ENCODE measurements at places on chromosomes 3 and 15.

DNA sequence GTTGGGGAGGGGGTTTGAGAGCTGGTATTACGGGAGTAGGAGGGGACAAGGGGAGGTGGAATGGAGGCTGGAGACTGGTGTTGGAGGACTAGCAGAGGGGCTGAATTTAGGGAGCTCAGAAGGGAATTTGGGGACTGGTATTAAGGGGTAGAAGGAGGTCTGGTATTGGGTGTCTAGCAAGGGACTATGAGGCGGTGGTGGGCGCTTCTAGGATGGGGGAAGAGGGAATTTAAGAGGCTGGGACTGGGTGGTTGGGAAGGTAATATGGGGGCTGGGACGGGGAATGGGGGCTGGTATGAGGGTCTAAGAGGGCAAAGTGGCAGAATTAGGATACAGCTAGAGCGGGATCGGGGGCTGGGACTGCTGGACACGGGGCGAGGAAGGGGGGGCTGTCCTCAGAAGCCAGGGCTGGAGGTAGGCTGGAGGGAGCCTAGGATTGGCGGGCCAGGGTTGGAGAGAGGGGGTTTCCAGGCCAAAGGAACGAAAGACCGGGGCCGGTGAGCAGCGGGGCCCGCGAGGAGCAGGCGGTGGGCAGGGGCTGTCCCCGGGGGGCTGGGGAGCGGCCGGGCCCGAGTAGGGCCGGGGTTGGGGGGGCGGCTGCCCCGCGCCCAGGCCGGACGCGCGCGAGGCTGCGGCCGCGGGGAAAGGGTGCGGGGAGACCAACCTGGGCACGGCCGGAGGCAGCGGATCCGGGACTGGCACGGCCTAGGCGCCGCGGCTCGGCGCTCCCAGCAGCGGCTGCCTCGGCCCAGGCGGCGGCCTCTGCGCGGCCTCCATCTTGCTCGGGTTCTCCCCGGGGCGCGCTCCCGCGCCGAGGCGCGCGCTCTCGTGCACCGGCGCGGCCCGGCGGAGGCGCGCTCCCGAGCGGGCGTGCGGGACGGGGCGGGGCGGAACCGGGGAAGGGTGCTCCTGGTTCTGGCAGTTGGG lies at the start of gene LHFPL4:
Gene LHFPL4, minus strand, starts transcription at position 802 of the 927 bp plus-strand sequence. CDS start 1,143 bp downstream, outside the sequence.
- DNase-seq = no peak

GRCh38 chr3:196792771-196793170 lies 53.1 kb downstream of the PAK2 start:
- DNase-seq = no peak

GRCh38 chr15:23671481-23671880 lies 15.6 kb downstream of the NDN start:
- no peak for DNase-seq

DNA sequence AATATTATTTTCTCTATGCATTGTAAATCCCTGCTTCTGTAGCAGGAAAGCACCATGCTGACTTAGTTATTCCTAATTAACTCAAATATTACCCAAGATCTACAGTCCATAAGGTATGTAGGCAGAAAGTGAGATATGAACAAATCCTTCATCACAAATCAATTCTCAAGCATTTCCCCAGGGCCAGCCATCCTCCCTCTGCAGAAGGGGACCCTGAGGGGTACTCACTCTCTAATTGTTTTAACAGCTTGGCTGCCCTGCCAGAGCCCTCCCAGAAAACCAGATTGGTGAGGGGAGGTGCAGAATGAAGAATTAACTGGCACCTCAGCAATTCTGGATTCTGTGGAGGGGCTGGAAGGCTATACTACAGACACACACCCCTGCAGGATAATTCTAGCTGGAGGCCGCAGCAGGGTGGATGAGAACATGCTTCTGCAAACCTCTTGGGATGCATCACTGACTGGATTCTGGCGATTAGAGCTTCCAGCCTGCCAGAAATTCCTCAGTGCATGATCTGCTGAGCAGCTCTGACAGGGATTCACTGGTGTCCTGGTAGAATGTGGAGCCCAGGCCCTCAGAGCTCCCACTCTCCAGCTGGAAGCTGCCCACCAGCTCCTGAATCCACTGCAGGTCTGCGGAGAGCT lies 88.6 kb upstream of the HERC1 start:
- DNase-seq = no peak

GRCh38 chr15:31442699-31443111 lies 116.1 kb downstream of the KLF13 start:
- DNase-seq = no peak

GRCh38 chr3:4534906-4535305 lies 41.8 kb downstream of the ITPR1 start:
- DNase-seq = no peak

DNA sequence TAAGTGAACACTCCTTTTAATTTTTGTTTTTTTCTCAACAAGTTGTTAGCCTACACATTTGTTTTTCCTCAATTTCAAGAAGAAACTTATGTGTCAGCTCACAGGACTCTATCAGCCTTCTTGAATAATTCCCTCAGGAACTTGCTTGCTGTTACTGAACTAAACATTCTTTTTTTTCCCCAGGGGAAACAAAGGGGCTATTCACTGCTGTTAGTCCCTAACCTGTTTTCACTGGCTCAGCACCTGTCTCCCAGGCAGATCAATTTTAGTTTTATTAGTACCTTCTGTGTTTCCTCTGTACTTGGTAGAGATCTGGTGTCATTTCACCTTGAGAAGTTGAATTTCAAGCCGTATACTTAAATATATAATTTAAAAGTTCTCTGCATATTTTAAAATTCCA lies 644.6 kb downstream of the CADM2 start:
- no peak for DNase-seq

GRCh38 chr3:113276751-113277080 lies 65.4 kb downstream of the BOC start:
- DNase-seq = no peak

DNA sequence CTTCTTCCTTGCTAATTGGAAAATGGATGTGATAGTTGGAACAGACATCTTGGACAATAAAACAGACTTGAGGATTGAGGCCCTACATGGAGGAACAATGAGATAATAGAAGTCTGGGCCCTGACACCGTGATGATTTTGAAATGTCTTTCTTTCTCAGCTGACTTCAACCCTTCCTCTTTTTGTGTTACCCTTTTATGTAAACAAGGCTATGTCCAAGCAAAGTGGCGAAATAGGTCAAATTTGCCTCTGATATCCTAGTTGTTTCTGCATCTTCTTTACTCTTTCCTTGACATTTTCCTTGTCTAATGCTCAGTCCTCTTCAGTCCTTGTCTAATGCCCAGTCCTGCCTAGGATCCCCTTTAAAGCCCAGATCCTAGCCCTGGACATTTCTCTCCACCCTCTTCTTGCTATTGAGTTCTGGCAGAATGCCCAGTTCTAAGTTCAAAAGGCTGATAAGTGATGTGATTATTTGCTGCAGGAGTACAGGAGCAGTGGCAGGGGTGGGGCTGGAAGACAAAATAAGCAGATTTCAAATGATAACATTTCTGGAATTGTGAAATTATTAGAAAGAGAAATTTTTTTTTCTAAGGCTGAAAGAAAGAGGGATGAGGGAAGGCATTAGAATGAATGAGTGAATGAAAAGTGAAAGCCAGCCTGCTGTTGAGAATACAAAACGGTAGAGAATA lies 6.5 kb upstream of the VPS8 start:
- no peak for DNase-seq

DNA sequence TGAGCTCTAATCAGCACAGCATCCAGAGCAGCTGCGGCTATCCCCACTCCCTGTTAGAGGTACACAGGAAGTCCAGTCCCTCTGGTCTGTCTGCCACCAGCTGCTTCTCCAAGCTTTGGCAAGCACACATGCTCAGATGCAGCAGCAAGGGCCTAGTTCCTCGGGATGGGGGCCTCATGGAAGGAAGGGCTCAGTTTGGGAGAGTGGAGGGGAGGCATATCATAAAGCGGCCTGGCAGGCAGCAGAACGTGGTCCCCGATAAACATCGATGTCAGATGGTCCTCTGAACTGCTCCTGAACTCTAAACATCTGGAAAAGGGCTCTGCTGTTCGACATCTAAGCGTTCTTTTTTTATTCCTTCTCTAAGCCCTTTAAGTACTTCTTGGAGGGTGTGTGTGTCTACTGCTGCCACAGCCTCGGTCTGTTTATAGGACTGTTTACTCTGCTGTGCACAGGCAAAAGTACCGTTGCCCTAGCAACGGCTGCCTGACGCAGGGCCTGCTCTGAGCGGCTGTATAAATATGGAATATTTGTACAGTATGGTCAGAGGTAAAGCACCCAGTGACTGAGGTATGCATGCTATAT lies 74.6 kb downstream of the PRICKLE2 start:
- DNase-seq = no peak

DNA sequence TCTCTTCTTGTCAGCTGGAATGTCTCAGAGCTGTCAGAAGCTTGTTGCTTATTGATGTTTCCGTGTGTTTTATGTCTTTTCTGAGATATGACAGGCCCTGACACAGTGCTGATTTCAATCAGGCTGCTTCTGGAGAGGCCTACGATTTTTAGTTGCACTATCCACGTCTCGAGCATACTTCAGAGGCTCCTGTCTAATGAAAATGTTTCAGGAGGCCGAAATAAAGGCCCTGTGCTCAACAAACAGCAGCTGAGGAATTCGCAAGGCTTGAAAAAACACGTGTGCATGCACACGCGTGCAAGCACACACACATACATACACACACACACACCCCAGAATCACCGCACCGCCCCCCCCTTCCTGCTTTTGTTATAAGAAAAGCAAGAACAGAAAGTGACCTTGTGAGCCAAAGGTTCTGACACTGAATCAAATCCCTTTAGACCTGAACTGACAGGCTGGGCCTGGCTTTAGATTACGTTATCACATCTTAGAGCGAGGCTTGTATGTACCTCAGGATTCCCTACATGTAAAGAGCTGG lies 296.6 kb downstream of the NR2F2 start:
- no peak for DNase-seq

DNA sequence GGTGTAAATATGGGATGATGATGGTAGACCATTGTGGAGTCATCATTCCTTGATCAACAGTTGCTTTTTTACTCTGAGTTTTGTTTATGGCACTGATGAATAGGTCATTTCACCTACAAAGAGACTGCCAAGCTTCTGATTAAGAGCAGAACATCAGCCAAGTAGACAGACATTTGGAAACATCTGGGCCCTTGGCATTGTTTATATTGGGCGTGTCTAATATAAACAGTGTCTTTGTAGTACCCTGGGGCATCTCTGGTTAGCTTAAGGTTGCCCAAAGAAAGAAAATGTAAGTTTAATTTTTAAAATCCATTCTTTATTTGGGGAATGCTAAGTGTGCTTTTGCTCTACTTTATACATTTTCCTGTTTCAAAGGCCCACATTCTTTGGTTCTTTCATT lies 377.0 kb downstream of the FEZF2 start:
- DNase-seq = no peak

GRCh38 chr15:68537097-68537496 lies 41.7 kb upstream of the CORO2B start:
- DNase-seq = no peak

DNA sequence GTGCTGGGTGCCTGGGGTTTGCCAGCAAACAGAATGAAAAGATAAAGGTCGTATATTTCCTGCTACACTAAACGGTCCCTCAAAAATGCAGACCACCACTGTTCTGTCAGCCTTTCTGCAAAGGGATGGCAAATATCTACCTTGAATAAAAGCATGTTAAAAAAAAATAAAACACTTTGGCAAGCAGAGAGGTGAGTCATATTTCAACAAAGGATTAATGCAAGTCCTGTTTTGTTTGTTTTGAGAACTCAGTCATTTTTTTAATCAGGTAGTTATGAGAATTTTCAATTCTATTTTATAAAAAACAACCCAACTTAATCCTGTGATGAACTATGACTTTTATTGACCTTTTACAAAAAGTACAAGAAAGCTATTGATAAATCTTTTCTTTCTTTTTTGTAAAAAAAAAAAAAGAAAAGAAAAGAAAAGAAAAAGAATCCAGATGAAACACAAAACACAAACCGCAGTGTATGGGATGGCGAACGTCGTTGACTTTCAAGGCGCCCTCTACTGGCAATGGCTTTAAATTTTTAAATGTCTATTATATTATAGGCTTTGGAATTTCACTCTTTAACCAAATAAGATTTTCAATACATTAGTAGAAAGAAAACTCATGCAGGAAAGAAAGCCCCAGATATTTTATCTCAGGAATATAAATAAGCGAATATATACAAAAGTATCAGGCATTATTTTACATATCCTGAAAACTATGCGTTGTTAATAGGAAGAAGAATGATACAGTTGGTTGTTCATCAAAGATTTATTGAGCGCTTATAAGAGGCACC lies 87.8 kb downstream of the NCEH1 start:
- DNase-seq = no peak

DNA sequence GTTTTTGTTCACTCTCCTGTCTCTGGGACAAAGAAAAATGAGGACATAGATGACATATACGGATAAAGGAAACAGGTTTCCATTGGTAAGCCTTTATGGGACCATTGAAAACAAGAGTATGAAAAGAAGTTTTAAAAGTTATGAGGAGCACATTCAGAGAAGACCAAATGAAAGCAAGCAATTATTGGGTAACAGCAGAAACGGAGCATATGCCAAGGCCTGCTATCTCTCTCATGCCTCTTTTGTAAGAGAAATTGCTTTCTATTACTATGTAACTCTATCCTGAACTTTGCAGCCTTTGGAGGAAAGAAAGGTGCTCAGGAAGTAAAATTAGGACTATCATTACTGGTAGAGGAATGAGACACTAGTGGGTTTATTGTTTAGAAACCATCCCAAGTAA lies 14.9 kb upstream of the DPH6 start:
- DNase-seq = no peak

DNA sequence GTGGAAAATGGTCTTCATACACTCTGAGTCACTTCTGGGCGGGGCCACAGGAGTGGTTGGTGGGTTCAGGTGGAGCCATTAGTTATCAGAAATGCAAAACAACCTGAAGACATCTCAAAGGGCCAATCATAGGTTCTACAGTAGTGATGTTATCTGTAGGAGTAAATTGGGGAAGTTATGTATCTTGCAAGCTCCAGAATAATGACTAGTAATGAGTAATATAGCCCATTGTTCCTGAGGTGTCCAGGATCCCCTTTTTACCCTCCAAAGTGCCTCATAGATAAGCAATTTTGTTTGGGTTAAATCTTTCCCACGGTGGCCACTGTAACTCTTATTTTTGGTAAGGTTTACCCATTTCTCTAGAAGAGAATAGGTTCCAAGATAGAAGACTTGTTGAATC lies 91.7 kb downstream of the PIK3R4 start:
- no peak for DNase-seq

DNA sequence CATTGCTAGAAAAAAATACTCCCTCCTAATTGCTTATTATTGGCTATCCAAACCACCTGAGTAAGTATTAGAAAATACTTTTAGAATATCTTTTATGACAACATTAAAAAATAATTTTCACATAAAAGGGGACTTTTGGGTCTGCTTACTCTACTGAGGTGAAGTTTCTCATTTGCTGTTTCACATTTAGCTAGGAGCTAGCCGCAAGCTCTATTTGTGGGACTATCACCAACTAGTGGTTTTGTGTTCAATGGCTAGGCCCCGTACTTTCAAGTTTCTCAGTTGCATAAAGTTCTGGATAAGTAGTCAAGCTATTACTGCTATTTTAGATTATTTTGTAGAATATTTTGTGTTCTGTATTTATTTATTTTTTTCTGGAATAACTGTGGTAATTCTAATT lies 244.2 kb upstream of the SLITRK3 start:
- no peak for DNase-seq

DNA sequence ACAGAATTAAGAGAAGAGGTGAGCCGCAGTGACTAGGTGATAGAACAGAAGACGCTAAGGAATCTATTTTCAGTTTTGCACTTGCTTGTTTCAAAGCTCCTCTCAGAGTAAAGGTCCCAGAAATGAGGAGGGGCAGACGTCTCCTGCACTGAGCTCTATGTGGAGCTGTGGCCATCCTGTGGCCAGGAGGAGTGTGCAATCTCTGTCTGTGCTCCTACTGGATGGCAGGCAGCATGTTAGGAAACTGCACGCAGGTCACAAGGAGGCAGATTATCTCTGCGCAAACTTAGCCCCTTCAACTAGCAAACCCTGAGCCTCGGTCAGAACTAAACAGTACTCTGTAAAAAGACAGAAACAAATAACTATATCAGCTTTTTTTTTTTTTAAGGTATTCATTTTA lies 31.1 kb upstream of the PPIB start:
- DNase-seq = no peak

Data from activated T-helper 9 cell treated with anti-CD3 and anti-CD28 coated beads, Interleukin-2, amount 50 U/mL, for 16 hours (primary cell).